ENCODE measurements at places on chromosomes 6 and 20.

DNA sequence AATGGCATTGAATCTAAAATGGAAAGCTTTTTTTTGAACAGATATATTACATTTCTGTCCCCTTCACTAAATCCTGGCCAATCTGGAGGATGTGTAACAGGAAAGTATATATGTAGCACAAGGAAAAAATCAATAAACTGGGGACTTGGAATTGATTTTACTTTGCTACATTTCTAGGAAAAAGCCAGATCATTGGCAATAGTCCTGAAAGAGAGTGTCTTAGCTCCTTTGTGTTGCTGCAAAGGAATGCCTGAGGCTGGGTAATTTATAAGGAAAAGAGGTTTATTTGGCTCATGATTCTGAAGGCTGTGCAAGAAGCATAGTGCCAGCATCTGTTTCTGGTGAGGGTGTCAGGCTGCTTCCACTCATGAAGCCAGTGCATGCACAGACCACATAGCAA, 574.9 kb downstream of the HTR1B start:
- no peak for DNase-seq

- DNase-seq: peak; percentile 23
Measured at GRCh38 chr6:24861934-24862333, 63.2 kb upstream of the ARMH2 start.

GRCh38 chr6:13375360-13375878, 47.1 kb upstream of the TBC1D7 start:
- no peak for DNase-seq

- DNase-seq: no peak
Measured at GRCh38 chr6:29495571-29495970, 7.8 kb upstream of the MAS1L start.

GRCh38 chr6:157522472-157522871, 141.5 kb downstream of the ZDHHC14 start:
- DNase-seq: no peak

DNA sequence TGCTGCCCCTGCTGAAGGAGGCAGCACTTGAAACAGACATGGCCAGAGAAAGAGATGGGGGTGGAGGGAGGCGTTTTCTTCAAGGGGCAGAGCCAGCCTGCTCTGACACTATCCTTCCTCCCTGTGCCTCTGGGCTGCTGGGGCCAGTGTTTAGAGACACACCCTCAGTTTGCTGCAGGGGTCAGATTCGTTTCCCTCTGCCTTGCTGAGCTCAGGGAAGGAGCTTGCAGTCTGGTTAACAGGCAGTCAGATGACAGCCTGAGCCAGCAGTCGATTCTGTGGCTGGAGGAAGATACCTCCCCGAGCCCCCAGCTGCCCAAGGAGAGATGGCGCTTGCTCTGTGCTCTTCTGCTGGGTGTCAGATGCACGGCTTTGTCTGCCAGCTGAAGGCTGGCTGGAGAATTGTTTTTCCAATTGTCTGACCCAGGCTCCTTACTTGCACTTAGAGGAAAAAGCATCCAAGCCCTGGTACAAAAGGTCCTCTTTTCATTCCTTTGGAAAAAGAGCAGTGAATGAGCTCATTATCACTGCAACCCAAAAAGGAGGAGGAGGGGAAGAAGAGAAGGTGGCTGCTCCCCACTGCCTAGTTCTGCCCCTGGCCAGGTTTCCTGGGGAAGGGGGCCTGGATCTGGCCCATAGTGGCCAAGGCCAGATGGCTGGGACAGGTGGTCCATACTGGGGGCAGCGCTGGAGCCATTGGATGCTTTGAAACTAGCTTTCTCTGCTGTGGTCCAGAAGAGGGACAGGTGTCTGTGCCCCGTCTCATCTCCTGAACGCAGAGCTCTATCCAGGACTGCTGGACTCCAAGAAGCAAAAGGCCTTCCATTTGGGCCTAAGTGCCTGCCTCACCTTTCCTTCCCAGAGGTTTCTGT, 88.2 kb downstream of the TCP11 start:
- DNase-seq: no peak

DNA sequence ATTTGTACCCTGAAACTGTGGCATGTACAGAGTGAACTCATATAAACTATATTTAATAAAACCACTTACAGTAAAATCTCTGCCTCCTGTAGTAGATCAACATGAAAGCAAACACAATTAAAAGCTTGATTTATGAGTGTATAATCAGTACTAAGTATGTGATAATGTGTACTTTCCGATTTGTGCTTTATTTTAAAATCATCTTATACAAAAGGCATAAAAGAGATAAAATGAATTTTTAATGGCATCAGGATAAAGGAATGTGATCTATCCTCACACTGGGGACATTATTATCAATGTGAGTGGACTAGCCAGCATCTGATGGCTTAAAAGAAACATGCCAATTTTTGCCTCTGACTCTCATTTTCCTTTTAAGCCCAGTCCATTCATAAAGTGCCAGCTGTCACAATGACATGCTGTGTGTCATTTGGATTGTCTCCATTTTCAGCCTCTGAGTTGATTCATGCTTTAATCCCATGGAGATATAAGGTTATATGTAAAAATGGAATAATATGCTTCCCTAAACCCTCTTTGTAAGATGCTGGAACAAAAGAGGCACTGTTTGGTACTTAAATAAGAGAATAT, 831.6 kb upstream of the EYS start:
- DNase-seq: no peak

DNA sequence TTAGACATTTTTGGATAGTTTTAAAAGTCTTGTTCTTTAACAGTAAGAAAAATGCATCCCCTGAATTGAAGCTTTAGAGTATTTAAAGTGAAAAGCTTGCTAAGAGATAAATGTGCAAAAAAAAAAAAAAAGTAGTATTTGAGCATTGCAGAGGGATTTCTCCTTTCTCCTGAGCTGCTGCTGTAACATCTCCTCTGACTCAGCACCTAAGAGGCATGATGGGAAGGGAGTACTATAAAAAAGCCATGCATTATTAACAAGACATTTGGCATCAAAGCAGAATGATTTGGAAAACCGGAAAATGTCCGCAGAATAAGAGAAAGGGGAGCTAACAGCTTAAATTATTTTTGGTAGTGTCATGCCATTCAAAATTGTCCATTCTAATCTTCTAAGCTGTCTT, 27.9 kb downstream of the B4GALT5 start:
- DNase-seq: no peak

GRCh38 chr20:15439551-15439950, 1102.1 kb upstream of the FLRT3 start:
- DNase-seq: no peak

- no peak for DNase-seq
Measured at GRCh38 chr6:76681781-76682180, 609.3 kb upstream of the IMPG1 start.

- no peak for DNase-seq
Measured at GRCh38 chr6:31865205-31866118, 2.8 kb upstream of the NEU1 start.

GRCh38 chr6:37525460-37526357, 26.0 kb upstream of the CCDC167 start:
- no peak for DNase-seq

DNA sequence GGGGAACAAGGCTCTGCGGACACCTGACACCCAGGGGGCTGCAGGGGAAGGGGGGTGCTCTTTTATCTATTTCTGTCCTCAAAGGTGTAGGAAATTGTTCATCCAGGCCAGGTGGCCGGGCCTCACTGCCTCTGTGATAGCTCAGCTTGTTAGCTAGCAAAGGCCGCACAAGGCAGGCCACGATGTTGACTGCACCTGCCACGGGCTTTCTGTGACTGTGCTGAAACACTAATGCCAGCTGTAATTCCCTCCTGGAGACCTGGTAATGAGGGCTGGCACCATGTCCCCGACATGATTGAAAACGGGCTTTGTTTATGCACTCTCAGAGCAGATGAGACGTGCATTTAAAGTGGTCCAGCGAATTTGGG, 61.4 kb upstream of the APCDD1L start:
- no peak for DNase-seq

DNA sequence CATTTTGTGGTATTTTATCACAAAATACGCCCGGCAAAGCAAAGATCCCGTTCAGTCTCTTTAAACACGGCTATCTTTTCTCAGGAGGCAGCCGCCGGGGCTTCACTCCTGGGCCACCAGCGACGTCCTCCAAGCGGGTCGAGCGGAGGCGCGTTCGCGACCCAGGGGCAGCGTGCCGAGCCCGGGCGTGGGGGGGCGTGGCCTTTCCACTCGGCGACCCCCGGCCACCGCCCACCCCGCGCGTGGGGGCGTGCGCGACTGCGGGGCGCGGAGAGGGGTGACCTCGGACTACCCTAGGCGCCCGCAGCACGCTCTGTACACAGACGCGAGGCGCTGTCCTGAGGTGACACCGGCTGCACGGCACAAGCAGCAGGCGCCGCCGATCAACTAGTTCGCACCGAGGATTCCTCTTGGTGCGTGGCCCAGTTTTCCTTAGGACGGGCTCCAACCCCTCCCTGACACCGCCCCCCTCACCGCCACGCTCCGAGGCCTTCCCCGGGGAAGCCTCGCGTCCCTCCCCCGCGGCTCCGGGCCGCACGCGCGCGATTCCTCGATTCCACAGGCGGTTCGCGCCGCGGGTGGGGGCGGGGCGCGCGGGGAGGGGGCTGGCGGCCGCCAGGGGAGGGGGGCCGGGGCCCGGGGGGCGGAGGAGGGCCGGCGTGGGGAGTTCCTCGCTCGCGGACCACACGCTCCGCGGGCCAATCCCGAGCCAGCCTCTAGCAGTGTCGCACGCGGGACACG, 1.1 kb upstream of the JARID2 start:
- DNase-seq: no peak

DNA sequence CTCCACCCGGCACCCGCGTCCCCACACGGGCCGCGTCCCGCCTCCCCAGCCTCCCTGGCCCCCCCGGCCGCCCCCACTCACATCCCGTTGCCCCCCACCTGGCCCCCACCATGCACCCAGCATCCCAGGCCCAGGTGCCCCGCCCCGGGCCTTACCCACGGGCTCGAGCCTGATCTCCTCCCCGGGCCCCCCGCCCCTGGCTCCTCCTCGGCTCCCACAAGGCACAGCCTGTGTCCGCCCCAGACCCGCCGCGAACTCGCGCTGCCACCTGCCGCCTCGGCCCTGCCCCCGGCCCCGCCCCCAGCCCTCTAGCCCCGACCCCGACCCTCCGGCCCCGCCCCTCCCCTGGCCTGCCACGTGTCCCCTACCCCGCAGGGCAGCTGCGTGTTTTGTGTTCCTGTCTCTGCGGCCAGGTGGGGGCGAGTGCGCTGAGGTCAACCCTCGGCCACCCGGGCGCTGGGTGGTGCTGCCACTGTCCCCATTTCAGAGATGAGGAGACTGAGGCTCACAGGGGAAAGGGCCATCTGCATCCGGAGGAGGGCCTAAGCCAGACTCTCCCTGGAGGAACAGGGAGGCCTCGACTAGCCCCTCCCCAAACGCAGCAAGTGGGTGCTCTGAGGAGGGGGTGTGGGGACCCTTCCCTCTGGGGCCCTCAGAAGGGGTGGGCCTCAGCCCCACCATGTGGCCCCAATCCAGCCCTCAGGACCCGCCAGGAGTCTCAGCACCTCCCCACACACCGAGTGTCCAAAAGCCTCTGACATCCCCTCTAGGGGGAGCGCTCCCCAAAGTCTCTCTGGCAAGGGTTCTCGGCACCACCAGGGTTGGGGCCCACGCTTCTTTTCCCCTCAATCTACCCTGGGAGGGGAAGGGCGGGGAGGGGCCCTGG, 99.8 kb downstream of the TAF4 start:
- no peak for DNase-seq

DNA sequence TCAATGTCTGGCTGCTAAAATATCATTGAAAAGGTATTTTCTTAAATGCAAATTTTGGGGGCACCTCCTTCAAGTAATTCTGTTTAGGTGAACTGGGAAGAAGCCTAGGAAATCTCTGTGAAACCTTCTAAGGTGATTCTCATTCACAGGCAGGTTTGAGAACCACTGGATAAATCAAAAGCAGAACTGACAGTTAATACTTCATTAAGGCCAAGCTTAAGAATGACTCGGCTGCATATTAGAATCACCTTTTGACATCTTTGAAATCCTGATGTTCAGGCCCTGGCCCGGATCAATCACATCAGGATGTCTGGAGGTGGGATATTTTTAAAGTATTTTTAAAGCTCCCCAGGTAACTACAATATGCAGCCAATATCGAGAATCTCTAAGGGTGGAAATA, 50.6 kb downstream of the FKBP1C start:
- DNase-seq: no peak

All from activated B cell treated with CpG ODN at 0.5 μM for 24 hours (primary cell).